ENCODE measurements at places on chromosomes 13 and 19.

DNA sequence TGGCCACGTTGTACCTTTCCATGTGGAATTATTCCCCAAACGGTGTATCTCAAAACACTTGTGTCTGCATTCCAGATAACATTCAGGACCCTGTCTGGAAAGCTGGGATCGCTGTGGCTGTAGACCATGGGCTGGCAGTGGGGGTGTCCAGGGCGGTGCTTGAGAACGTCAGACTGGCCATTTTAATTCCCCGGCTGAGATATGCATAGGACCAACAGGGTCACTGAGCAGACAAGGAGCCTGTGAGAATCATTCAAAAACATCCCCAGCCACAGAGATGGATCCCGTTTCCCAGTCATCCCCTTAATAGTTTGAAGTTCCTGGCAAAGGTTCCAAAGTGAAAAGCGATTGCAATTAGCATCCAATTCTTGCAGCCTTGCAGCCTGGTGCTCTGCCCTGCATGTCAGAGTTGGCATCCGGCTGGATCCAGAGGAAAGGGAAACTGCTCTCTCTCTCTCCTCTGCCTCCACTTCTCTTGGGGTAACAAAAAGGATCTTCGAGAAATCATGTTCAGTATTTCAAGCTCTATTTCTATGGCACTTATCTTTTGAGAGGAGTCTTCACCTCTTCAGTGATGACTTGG lies 41.6 kb downstream of the IFT88 start:
- no peak for DNase-seq

DNA sequence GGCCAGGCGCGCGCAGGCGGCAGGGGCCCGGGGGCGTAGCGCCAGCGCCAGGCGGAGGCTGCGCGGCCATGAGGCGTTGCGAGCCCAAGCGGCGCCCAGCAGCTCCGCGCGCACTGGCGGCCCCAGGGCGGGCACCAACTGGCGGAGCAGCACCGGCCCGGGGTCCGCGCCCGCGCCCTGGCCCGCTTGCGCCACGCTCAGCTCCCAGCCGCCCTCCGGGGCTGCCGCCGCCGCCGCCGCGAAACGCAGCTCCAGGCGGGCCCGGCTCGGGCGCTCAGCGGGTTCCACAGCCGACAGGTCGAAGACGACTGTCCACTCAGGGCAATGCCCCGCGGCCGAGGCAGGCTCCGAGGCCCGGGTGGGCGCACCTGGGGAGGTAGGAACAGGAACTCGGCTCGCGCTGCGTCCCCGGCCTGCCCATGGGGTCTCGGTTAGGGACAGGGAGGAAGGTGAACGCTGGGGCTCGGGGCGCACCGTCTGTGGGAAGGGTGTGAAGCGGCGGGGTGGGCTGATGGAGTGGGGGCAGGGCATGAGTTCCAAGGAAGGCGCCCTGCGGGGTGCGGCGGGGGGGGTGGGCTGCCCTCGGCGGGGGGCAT lies 26.8 kb downstream of the CERS1 start:
- no peak for DNase-seq

GRCh38 chr19:47582320-47582909 lies 9.5 kb upstream of the ZNF541 start:
- DNase-seq, result no peak

DNA sequence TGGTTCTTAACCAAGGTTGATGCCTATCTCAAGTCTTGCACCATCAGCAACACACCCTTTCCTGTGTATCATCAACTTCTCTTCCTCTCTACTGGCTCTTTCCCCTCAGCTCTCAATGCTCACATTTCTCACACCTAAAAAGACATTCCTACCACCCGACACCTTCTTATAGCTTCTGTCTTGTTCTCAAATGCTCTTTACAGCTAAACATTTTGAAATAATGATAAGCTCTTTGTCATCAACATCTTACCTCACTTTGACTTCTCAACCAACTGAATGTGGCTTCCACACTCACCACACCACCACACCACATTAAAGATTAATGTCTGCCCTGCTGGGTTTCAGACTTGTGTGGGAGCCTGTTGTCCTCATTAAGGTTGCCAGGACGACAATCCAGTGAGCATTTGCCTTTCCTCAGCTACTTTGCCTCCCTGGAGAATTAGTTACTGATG lies 67.8 kb downstream of the RXFP2 start:
- DNase-seq, result peak; percentile 8

- DNase-seq, result no peak
These were observed 32.1 kb downstream of the CYP2B6 start for GRCh38 chr19:41023193-41023592.
